NCI-H524 (cell line): ENCODE measurements at places on chromosomes 5 and 9.

- DNase-seq, result no peak
Measured at GRCh38 chr9:90547896-90548295, 94.7 kb downstream of the DIRAS2 start.

- DNase-seq, result no peak
Measured at GRCh38 chr9:132531710-132532570, 50.5 kb upstream of the BARHL1 start.

DNA sequence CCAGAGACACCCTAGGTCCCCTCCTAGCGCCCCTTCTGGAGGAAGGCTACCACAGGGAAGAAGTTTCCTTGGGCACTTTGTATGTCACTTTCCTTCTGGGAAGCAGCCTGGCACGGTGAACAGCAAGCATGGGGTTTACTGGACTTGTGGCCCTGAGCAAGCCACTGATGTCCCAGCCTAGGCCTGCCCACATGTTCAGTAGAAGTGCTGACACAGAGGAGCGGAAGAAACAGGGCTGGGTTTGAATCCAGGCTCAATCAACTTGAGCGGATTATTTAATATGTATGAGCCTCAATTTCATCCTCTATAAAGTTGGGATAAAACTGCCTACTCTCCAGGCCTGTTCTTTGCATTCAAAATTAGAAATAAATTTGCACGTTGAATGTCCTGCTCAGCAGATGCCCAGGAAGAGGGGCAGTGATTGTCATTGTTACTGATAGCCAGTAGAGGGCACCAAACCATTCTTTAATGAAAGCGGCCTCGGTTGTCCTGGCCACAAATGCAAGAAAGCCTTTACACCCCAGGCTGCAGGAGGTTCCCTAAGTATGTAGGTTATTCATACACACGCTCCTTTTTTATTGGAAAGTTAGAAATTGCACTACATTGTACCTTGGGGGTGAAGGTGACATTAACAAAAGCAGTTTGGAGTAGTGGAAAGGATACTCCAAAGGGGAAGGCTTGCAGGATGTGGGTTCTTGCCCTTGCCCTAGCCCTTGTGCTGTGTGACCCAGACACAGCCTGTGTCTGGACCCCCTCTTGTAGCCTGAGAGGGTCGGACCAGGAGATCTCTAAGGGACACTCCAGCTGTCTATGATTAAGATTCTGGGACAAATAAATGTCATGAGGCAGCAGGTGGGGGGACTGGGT is 13.4 kb upstream of the XPA start:
- peak; percentile 28 for DNase-seq

GRCh38 chr9:98381311-98382103 is 126.1 kb upstream of the TBC1D2 start:
- DNase-seq, result no peak

DNA sequence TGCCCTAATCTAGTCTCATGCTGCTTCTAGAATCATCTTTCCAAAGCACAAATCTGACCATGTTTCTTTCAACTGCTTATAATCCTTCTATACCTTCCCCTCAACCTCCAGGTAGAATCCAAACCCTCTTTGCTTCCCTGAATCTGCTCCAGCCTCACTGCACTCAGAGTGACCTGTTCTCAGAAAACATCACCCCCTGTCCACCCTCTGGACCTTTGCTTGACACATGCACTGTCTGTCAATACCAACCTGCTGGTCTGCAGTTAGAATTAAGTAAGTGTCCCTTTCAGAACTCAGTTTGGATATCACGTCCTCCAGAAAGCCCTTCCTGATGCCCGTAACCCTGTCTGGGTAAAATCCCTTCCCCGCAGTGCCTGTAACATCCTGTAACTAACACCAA is 63.1 kb downstream of the SH3TC2 start:
- DNase-seq, result no peak

DNA sequence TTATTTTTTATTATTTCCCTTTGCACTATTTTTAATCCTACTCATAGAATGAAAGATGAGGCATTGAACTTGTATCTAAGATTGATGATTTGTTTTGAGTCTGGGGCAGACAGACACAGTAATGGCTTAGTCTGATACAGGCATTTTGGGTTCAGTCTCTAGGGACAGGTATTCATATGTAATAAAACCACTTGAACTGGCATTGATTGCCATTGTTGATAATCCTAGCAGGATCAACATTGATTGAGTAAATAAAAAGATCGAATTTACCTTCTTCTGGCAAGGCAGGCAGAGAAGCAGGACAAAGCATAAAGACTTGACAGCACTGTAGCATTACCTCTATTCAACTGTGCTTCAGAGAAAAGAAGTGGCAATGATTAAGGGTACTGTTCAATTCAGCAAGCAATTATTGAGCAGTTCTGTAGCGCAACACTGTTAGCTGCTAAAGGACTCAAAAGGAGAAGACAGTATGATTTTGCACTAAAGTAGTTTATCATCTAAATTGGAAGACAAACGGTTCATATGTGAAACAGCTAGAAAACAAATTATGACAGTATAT is 144.4 kb downstream of the COMMD10 start:
- DNase-seq, result no peak

DNA sequence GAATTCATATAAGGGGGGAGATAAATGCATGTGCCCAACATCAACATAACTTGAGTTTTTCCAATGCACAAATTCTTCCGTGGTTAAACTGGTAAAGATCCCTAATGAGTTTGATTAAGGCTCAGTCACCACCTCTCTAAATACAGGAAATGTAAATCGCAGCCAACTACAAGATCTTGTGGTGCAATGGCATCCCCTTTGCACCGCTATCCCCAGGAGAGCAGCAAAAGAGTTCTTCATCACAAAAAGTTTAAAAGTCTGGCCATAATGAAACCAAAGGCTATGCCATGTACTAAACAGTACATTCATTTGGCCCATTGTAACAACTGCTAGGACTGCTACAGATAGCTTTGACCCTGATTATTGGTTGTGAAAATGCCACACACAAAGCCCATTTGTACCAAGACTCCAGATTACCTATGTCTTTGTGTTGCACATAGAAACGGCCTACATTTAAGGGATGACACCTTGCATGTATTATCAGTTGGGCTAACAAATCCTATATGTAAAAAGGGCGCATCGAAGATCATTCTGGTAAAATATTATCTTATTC is 44.5 kb downstream of the ZNF608 start:
- no peak for DNase-seq

DNA sequence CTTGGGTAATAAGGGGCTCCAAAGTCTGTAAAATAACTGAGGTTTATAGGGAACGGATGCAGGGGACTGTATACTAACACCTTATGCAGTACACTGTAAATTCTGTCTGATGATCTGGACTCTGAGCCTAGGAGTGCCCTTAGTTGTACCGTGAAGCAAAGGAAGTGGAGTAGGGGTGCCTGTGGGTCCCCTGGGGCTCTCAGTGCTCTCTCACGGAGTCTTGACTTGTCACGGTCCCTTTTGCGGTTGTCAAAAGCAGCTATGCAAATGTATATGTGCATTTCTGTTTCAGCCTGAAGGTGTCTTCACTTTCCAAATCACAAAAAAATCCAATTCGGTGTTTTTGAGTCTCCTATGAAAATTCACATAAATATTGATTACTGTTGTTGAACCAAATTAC is 17.8 kb downstream of the DMRT1 start:
- no peak for DNase-seq

DNA sequence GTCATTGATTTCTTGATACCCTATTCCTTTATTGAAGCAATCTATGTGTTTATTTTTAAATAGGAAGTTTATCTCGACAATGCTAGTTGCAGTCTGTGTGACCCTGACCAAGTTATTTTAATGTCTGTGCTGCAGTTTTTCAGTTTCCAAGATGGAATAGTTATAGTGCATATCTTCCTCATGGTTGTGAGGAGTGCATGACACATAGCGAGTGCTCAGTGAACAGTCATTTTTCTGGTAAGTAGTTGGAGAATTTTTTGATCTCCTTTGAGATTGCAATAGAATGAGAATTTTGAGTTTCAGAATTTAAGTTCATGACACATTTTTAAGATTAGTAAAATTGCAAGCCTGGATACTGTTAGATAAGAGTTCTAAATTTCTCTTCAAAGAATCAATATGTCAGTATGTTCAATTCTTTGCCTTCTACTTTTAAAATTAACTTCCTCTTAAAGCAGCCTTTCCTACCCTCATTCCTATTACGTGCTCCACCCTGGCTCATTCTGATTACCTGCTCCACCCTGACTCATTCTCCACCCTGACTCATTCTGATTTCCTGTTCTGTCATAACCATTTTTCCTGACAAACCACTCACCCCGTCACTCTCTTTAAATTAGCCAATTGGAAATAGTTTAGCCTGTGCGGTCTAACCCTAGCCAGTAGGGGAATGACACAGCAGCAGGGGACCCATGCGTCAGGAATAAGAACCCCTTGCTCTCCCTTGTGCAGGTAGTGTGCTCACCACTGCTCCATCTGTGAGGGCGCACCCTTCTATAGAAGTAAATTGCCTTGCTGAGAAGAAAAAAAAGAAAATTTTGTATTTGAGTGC is 30.7 kb downstream of the SPIN1 start:
- no peak for DNase-seq

DNA sequence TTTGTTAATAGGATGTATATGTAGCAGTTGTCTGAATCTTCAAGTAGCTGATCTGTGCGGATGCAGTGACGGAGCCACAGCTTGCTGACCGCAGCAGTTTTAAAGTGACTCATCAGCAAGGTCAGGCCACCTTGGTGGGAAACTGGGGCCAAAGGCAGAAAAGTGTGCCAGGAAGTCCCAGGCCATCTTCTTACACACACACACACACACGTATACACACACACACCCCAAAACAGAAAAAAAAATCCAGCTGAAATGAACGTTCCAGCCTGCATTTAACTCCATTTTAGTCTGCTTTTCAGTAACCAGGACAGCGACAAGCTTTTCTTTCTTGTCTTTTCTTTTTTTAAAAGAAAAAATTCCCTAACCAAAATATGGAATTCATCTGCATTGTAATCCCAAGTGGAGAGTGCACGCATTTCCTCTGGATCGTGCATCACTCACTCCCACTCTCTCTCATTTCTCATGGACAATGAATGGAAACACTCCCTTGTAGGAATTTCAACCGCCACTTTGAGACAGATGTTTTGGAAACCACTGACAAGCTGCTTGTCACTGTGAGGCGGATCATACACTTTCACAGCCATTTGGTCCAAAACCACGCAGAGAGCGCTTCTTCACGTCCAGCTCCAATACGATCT is 103.9 kb downstream of the LHFPL2 start:
- DNase-seq, result no peak

GRCh38 chr5:77095189-77095588 is 8.1 kb upstream of the ZBED3 start:
- no peak for DNase-seq

DNA sequence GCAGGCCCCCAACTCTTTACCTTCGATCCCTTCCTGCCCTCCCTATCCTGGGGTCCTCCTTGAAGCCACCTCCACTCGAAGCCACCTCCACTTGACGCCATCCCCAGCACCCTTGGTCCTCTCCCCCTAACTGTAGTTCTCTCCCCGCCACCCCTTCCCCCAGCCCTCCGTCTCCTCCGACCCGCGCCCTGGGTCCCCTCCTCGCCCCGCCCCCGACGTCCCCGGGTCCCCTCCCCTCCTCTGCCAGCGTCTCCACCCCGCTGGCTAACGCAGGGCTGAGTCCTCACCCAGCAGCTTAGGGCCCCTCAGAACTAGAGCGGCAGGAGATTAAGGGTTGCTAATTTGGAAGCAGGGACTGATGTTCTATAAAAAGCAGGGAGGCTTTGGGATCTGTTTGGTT is 30.6 kb upstream of the ANKRD33B start:
- peak; percentile 62 for DNase-seq

- DNase-seq, result peak; percentile 34
Measured at GRCh38 chr5:168282120-168282519, 9.3 kb upstream of the WWC1 start.

DNA sequence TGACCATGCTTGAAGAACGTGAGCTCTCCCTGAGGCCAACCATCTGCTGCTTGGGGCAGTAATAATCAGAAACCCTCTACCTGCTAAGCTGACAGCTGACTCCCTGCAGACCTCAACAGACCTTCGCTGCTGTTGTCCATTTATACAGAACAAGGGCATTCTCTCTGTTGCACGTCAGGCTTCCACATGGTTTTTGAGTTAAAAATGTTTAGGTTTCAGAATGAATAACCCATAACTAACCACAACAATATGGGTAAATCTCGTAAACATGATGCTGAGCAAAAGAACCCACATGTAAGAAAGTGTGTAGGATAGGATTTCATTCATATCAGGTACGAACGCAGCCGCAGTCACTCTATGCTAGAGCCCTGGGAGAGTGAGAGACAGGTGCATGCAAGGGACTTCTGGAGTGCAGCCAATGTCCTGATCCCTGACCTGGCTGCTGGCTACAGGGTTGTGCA is 348.5 kb downstream of the MED10 start:
- DNase-seq, result no peak

- DNase-seq, result no peak
Measured at GRCh38 chr9:120486347-120486746, 93.6 kb downstream of the CDK5RAP2 start.

DNA sequence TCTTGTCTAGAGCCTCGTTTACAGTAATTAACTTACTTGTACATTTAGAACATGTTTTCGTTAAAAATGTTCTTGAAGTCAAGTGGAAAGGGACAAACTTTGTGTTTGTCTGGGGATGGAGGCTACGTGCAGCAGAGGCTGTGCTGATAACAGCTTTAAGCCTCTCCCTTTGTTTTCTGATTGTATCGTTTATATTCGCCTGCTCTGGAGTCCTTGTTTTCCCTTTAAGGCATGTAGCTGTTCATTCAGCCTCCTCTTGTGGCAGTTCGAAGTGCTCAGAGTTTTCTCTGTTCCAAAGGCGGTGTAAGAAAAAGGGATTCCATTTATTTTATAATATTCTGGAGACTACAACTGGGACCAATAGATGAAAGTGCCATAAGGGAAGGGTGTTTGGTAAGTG is 1.9 kb downstream of the SLC36A1 start:
- DNase-seq, result peak; percentile 46

GRCh38 chr5:53934151-53934820 is 373.8 kb downstream of the NDUFS4 start:
- no peak for DNase-seq

GRCh38 chr5:148060309-148060708 is 3.5 kb upstream of the SPINK5 start:
- no peak for DNase-seq

- DNase-seq, result no peak
Measured at GRCh38 chr5:10671041-10672008, 89.7 kb downstream of the DAP start.

DNA sequence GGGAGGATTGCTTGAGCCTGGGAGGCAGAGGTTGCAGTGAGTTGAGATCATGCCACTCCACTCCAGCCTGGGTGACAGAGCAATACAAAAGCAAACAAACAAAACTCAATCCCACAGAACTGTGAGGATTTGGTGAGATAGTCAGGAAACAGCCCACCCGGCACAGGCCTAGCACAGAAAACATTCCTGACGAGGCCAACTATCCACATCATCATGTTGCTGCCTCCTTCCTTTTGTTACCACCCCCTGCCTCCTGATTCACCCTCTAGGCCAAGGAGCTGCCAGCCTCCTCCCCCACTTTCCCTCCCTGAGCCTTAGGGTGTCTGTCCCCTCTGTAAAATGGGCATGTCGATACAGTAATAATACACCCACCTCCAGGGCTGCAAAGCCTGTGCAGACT is 39.0 kb downstream of the STK10 start:
- no peak for DNase-seq

- DNase-seq, result no peak
Measured at GRCh38 chr5:135092476-135092875, 58.4 kb upstream of the PITX1 start.
